Activated T-cell treated with anti-CD3 and anti-CD28 coated beads, Interleukin-2, amount 50 U/mL, for 1 hour (primary cell): ENCODE measurements at places on chromosomes 7 and 10.

GRCh38 chr7:12705878-12706277 is 18.4 kb downstream of the ARL4A start:
- no peak for DNase-seq

DNA sequence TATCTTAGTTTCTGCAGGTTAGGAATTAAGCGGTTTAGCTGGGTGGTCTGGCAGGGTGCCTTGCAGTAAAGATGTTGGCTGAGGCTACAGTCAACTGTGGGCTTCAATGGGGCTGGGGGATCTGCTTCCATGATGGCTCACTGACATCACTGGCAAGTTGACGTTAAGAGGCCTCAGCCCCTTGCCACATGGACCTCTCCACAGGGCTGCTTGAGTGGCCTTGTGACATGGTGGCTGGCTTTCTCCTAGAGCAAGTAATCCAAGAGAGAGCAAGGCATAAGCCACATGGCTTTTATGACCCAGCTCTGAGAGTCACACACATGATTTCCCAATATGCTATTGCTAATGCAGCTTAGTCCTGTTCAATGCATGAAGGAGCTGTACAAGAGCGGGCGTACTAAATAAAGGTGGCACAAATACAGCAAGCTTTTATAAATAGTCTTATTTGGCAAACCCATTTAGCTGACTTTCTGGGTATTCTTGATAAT is 109.1 kb downstream of the SEPTIN7 start:
- DNase-seq: no peak

- DNase-seq: no peak
These were observed 7.5 kb upstream of the LRRN3 start for GRCh38 chr7:111083413-111083812.

- DNase-seq: no peak
These were observed 167.2 kb upstream of the PPP2R2D start for GRCh38 chr10:131733596-131733995.

DNA sequence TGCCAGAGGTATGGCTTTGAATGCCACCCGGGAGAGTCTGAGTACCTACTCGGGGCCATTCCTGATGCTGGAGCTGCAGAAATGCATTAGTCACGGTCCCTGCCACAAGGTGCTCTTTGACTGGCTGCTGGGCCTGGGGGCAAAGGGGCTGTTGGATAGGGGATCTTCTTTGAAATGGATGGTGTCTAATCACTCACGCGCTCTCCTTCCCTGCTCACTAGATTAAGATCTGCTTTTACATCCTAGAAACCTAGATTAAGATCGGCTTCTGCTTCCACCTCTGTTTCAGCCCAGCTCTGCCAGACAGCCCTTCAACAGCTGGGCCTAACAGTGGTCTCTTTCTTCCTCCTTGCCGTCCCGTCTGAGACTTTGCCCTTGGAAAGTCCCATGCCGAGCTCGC is 57.2 kb downstream of the PAX2 start:
- DNase-seq: no peak

DNA sequence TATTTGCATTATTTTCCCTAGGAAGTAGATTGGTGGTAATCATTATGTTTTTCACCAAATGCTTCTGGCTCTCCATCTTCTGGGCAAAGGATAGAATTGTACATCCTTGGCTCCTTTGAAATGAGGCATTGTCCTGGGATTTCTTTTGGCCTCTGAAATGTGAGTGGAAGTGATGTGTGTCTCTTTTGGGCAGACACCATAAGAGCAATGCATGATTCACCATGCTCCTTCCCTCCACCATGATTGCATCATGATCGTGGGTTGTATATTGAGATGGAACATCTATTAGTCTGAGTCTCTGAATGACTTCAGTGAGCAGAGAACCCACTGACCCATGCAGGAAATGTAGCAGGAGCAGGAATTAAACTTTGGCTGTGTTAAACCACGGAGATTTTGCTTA is 49.2 kb downstream of the ADRA2A start:
- no peak for DNase-seq
